ENCODE measurements at places on chromosomes 3 and 15.

GRCh38 chr15:52011711-52012144 is 7.3 kb upstream of the MAPK6 start:
- DNase-seq: no peak

- DNase-seq: no peak
These were observed 530.8 kb downstream of the SOX2 start for GRCh38 chr3:182242489-182242942.

DNA sequence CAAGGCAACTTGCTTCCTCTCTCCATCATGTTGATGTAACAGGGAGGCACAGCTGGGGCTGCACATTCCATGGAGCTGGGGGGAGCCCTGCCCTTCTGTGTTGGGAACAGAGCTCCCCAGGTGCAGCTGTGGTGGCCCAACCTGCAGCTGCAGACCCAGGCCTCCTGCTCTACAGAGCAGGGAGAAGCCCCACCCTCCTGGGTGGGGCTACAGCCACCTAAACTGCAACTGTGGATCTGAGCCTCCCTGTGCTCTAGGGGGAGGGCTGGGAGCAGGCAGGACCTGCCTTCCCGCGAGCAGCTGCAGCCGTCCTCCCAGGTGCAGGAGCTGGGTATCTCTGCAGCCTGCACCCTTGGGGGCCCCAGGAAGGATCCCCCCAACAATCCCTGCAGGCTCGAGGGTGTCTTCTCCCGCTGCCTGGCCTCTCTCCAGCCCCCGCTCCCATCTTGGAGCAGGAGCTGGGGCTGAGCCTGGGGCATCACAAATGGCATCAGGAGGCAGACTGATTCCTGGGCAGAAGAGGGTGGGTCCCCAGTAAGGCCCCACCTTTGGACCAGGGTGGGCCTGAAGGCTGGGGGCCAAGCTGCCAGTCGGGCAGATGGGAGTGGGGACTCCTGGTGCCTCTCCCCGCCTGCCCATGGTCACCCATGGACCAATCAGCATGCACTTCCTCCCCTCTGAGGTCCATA is 7.4 kb downstream of the LRRC58 start:
- DNase-seq: no peak

DNA sequence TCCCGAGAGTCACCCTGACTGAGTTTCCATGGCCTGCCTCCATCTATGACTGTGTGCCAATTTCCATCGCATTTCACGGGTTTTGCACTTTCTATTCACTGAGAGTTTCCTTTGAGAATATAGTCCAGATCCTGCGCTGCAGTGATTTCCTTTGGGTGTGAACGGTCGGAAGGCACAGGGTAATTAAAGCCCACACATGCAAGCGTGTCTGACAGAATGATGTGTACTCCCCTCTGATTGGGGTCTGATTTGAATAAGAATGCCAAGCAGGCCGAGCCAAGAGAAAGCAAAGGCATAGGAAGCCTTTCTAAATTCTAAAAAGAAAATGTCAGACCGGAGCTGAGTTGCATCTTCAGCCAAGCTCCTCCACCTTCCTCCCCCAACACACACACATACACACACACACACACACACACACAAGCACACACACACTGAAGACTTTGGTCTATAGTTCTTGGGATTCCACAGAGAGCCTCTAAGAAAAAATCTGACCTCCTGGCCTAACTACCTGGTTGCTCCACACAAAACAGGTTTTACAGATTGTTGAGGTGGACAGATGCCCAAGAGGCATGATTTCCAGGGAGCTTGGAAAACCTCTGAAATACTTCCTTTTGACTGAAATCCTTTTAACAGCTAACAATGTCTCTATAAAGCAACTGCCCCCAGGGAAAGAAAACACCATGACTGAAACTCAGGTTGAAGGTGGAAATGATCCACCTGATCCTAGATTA is 59.7 kb upstream of the LRRN1 start:
- no peak for DNase-seq

DNA sequence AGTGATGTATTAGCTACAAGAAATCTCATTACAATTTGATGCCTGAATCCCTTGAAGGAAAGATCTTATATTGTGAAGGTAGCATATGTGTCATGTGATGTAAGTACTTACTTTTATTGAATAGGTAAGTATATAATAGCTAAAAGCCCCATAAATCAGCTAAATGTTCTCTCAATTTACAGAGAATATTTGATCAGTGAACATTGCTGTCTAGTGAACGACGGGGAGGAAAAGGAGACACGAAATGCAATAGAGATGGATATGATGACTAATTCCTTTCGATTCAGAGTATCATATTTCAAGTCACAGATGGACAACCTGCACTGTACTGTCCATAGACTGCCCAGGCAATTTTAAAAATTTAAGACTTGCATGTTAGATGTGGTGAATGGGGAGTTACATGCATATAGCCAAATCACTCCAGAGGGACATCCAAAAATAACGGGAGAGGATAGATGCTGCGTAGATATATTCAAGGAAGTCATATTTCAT is 462.1 kb upstream of the CDIN1 start:
- DNase-seq: no peak

DNA sequence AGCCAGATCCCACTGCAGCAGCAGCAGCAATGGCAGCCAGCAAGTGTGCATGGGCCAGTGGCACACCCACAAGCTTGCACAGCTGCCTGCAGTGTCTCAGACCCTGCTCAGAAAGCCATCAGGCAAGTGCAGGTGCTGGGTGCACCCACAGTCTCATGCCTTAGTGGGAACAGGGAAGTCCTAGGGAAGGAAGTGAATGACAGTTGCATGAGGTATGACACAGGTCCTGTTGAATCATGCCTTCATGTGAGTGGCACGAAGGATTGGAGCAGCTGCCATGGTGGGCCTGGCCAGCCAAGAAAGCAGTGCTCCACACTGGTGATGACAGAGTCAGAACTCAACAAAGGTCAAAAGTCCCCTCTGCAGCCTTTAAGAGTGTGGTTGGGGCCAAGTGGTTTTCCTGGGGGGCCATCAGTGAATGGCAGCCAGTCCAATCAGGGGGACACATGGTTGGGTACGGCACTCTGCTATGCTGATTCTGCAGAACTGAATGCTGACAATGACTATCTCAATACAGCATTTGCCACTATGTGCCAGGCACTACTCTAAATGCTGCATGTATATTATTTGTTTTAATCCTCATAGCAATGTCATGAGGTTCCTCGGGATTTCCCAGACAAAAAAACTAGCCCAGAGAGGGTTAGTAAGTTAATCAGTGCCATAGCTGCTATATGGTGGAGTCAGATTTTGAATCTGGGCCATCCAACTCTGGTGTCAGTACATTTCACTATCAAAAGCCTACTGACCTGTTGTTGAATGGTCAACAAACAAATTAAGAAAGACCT is 94.3 kb downstream of the AQP9 start:
- no peak for DNase-seq

DNA sequence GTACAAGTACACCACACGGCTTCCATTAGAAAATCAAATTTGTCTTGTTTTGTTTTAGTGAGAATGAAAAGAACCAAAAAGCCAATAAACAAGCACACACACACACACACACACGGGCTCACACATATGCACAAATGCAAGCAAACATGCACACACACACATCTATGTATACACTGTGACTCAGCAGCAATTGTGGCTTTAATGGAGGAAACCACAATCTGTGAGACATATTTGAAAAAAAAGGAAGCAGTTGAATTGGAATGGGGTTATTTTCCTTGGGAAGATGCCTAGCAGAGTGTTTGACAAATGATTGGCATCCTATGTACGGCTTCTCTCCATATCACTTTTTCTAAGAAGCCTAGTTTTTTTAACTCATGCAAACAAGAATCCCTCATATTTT is 201.1 kb upstream of the ARRDC4 start:
- no peak for DNase-seq

GRCh38 chr3:108588601-108589000 is 637 bp downstream of the CIP2A start:
- no peak for DNase-seq

DNA sequence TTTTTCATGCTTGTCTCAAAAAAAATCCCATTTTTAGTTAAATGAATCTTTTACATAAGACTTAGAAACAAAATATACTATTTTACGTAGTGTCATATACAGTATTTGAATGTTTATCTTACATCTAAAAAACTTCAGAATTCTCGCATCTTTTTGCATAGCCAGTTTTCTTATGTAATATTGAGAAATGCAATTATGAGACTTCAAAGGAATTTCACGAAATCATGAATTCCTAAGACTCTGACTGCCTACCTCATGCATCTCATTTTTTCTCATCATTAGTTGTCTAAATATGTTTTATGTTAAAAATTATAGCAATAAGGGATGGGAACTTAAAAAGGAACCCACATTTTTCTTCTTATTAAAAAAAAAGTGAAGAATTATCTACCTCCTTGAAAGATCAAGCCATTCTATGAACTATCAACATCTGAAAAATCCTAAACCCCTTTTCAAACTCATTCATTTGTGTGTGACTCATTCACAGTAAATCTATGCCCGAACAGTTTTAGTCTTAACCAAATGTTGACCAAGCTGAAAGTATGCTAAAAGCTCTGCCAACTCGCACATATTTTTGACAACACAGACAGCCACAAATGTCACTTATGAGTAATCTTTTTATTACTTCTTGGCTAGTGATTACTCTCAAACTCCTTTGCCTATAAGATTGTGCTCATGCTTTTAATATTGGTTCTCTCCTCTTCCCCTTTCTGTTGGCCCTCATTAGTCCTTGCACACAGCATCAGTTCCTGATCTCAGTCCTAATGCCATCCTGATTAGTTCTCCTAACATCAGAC is 115.9 kb downstream of the DCLK3 start:
- no peak for DNase-seq

- no peak for DNase-seq
These were observed 124.0 kb upstream of the WNT5A start for GRCh38 chr3:55611121-55611520.

- no peak for DNase-seq
These were observed 6.0 kb downstream of the CSPG4 start for GRCh38 chr15:75706682-75706954.

- no peak for DNase-seq
These were observed 5.2 kb downstream of the TRIM59 start for GRCh38 chr3:160444411-160444810.

DNA sequence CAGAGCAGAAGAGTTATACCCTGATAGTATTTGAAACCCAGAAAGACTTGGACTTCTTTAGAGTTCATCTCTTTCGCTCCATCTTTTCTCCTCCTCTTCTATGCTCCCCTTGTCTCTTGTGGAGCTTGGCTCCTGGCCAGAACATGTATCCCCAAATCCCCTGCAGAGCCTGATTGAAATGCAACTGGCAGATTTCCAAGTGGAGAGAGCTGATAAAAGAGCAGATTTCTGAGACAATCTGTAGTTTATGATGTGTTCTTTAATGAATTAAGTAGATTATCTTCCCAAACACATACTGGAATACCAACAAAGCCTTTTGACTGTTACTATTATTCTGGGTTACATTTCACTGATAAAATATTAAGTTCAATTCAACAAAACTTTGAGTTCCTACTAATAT is 33.4 kb downstream of the UNC13C start:
- no peak for DNase-seq

- no peak for DNase-seq
These were observed 93.4 kb downstream of the RBMS3 start for GRCh38 chr3:29374226-29374625.

- DNase-seq: no peak
These were observed 48.7 kb downstream of the SLC49A4 start for GRCh38 chr3:122843604-122844003.

DNA sequence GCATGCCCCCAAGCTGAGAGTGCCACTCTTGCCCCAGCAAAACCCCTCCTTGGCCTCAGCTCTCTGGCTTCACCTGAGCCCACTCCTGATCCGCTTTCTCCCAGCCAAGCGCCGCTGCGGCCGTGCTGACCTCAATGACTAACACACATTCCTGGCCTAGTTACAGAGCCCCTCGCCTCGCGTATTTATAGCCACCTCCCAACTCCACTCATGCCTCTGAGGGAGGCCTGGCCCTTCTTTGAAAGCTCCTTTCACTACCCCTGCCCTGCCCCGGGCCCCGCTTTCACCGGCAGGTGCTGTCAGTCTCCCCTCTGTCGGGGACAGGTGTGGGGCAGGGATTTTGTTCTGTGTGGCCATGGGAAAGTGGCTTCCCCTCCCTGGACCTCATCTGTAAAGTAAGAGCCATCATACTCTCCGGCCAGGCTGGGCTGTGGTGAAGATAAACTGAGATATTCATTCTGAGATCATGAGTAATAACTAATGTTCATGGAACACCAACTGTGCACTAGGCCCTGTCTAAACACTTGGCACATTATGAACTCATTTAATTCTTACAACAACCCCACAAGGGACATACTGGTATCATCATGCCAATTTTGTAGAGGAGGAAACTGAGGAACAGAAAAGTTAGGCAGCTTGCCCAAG is 13.2 kb upstream of the ATP2B2 start:
- no peak for DNase-seq

- no peak for DNase-seq
These were observed 36.9 kb upstream of the MEIS2 start for GRCh38 chr15:37137221-37137620.

DNA sequence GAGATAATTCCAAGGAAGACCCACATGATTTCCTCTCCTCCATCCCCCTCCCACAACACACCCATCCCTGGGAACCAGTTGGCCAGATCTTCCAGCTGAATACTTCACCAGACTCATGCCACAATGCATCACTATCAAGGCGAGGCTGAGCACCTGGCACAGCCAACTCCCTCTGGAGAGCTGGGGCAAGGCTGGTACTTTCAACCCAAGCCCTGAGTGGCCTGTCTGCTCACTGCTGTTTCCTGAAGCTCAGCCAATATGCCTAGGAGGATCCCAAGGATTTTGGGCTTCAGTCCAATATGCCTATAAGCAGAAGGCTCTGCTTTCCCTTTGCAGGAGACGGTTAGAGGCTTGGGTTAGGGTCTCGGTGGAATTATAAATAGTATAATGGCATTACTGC is 90.9 kb upstream of the NEO1 start:
- DNase-seq: no peak

DNA sequence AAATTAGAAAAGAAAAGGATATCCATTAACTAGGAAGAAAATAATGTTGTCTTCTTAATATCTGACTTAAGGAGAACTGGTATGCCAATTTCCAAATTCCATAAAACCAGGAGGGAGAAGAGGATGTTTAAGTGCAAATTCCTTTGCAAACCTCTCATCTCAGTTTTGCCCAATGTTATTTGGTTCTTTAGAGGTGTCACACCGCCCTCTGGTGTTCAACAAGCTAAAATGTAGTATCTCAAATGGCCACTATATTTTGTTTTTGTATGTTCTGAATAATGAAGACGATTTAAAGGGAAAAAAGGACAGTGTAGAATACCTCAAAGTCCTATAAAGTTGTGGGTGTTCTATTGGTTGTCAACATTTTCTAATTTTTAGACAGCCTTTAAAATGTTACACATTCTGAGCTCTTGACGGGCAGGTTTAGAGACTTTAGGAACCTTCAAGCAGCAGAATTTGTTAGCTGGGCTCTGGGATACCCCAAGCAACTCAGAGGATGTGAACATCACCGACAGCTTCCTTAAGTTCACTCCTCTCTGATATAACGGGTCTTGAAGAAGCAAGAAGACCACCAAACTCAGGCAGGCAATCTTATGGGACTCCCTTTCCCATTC is 458.3 kb downstream of the MFSD1 start:
- DNase-seq: no peak
